ENCODE measurements at places on chromosomes 6 and 20.

- no peak for DNase-seq
Observed at GRCh38 chr6:89007209-89008000, 44.0 kb upstream of the RNGTT start.

- no peak for DNase-seq
Observed at GRCh38 chr6:4415549-4415948, 280.2 kb upstream of the ECI2 start.

DNA sequence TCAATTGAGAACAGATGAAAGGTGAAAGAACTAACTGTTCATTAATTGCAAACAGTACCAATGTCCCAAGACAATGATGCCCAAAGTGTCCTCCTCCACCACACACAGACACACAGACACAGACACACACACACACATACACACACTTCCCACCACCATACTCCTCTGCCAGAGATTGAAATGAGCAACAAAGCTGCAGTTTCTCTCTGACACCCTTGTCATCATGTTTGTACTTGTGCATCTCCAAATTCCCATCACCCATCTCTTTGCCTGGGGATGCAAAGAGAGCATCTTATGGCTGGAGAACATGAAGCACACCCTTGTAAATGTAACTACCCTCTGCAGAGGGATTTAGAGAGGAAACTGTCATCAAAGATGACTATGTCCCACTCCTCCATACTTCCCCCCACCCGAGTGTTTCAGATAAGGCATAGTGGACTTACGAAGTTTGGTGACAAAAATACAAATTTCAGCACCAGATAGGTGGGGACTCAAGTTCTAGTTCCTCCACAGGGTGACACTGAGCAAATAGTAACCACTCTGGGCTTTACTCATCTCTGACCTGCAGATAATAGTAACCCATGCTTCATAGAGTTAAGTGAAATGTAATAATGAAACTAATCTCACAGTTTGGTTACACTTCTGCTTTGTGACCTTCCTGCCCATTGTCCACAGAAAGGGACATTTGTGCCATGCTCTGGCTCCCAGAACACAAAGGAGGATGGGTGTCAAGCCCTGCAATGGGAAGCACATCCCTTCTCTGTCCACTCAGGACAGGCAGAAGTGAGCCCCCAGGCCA, 8.7 kb downstream of the MAFB start:
- no peak for DNase-seq

- DNase-seq = no peak
Observed at GRCh38 chr20:62820208-62820961, 3.5 kb downstream of the COL9A3 start.

DNA sequence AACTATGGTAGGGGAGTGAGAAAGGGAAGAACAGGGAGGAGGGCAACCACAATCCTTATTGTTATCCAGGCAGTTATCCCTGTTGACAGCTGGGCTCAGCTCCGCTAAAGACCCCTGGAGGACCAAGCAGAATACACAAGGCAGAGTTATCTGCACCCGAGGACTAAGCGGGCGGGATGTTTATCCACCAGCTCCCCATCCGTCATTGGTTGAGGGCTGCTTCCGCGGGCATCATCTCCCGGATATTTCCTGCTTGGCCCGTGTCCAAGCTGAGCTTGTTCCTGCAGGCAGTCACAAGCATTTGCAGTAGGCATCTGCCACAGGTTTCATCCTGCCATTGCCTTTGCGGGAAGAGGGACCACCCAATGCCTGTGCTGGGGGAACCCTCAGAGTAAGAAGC, 102.1 kb downstream of the DLGAP4 start:
- DNase-seq = no peak

DNA sequence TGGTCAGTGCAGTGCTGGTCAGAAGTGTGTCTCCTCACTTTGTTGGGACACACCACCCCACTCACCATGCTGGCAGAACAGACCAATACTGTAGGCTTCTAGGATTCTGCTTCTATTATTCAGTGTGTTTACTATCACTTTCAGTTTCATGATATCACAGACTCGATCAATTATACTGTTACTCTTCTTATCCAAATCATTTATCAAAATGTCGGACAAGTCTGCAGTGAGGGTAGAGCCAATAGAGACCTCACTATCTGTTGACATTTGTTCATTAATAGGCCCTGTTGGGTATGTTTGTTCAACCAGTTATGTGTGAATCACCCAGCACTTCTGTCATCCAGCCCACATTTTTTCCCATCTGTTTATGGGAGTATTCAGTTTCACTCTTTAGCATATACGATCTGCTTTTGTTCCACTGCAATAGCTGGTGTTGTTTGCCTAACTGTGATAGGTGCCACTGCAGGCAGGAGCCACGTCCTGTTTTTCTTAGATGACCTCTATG, 140.1 kb downstream of the NRN1 start:
- peak; percentile 60 for DNase-seq

GRCh38 chr20:59977086-59977485, 18.9 kb downstream of the CDH26 start:
- DNase-seq = no peak

GRCh38 chr20:1293641-1294379, 27.7 kb downstream of the SNPH start:
- no peak for DNase-seq

GRCh38 chr6:145924600-145924999, 39.6 kb downstream of the SHPRH start:
- no peak for DNase-seq

GRCh38 chr6:72132851-72133250, 246.5 kb downstream of the RIMS1 start:
- no peak for DNase-seq

- DNase-seq = no peak
Observed at GRCh38 chr20:57166568-57167291, 99.7 kb downstream of the BMP7 start.

DNA sequence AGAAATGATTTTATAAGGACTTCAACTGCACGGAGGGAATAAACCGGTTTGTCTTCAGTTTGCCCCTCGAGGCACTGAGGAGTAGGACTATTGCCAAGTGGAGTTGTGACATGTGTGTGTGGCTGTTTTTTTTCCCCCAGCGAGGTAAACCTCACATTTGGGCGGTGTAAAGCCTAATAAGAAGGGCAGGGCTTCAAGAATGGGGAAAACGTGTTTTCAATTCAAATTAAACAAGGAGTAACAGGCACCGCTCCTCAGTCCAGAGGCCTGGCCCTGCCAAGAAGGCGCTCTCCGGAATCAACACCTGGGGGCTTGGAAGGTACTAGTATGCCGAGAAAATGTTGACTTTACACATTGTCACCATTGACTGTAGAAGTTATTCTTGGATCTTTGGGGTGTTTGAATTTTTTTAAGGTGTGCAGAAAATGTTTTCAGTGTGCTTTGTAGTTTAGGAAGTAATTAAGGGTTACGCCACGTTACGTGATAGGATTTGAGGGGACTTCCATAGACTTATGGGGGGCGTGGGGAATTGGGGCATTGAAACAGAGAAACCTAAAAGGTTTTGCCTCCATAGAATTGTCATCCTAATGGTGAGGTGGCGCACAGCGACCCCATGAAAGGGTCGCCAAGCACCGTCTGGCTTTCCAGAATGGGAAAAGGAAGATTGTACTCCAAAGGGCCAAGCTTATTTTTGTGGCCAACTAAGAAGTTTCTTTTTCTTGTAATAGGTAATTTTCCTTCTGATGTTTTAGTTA, 791 bp downstream of the ADGRG6 start:
- no peak for DNase-seq

DNA sequence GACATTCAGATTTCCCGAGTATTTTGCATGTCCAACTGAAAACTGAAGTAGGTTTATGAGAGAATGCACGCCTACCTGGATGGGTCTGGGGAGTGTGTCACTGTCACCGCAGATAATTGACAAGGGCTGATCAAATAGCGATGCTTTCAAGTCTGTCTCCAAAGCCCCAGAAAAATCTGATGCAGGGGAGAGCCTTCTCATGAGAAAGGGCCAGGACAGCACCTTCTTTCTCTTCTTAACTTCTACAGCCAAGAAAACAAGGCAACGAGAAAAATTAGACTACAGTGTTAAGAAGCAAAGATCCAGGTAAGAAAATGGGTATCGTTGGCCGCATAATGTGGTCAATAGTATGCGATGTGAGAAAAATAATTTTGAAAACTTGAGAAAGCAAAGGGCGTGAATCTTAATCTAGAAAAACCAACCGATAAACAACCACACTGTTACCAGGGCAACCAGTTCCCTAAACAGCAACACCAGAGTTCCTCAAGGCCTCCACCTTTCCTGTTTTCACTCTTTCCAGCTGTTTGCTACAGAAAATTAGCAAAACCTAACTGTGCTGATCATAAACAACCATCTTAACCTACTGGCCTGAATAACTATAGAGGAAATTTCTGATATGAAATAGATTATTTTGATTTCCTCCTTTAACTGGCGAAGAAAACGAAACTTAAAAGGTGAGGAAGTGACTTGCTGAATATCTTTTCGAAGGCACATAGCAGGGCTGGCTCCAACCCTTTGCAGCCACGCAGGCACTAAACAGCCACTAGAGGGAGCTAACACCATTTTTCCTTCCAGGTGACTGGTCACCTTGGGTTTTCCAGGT, 2.6 kb downstream of the TAGAP start:
- DNase-seq = peak; percentile 55

DNA sequence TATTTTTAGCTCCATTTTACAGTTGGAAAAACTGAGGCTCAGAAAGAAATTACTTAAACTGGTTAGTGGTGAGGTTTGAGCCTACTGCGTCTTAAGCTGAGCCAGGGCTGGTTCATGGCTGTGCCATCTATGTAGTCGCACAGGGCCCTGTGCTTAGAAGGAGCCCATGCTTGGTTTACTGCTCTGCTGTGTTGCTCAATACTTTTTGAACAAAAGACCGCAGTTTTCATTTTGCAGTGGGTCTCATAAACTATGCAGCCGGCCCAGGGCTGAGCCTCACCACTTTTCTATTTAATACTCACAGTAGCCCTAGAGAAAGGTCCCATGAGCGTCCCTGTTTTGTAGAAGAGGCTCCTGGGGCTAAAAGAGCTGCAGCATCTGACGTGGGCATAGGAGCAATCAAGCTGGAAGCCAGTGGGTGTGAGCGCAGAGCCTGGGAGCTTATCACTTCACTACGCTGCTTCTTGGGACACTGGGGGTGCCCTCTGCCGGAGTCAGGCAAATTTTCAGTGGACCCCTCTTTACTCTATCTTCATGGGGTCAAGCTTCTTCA, 501 bp downstream of the SIRPB2 start:
- DNase-seq = no peak

DNA sequence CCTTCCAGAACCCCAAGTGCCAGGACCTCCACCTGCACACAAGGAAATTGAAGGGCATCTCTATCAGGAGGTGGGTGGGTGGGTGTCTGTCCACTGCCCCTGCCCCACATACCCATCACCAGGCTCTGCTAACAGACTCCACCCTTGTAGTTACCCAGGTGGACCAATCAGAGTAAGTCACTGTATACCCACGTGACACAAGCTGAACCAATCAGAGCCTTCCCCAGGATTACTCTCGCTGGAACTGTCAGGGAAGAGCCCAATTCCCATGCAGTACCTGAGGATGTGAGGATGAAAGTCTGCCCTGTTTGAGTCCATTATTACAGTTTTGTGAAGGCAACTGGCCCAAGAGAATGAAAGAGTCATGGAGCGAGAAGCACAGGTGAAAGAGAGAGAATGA, 4.2 kb downstream of the OCSTAMP start:
- DNase-seq = no peak

- no peak for DNase-seq
Observed at GRCh38 chr20:8808202-8808535, 260.7 kb upstream of the PLCB4 start.

GRCh38 chr6:73451223-73452106, 632 bp downstream of the CGAS start:
- DNase-seq = peak; percentile 69

DNA sequence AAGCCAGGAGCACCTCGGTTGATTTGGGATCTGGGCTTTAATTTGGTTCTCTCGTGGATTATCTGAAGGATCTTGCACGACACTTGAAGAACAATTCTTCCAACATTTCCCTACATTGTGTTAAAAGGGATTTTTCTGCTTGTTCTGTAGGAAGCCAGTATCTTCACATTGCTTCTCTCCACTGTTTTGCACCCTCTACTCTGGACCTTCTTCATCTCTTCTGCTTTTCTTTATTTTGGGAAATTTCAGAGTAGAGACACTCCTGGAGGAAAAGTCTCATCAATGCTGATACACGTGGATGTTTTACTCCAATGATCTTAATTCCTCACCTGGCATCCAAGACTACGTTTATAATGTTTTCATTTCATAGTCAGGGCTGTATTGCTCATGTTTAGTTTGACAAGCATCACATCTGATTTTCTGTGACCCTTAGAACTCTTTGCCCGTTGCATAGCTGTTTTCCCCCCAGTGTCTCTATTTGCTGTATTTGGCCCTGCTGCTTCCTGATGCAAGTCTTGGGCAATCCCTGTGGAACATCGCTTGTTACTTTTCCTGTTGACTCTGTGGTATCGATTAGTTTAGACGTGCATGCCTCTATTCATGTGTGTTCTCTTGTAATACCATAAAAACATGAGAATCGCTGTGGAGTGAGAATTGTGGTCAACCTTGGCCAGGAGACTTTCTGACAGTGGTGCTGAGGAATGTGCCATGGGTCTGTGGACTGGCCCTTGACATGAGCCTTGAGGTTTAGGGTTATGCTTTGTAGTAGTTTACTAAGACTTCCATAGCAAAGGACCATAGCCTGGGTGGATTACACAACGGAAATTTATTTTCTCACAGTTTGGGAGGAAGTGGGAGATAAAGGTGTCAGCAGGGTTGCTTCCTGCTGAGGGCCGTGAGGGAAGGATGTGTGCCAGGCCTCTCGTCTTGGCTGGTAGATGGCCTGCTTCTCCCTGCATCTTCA, 12.5 kb downstream of the PLCB1 start:
- no peak for DNase-seq

GRCh38 chr20:54069501-54069971, 858 bp downstream of the BCAS1 start:
- DNase-seq = no peak

- DNase-seq = no peak
Observed at GRCh38 chr6:162750776-162751175, 23.0 kb downstream of the PACRG start.

GRCh38 chr20:5658912-5659345, 91.3 kb upstream of the SHLD1 start:
- DNase-seq = no peak

DNA sequence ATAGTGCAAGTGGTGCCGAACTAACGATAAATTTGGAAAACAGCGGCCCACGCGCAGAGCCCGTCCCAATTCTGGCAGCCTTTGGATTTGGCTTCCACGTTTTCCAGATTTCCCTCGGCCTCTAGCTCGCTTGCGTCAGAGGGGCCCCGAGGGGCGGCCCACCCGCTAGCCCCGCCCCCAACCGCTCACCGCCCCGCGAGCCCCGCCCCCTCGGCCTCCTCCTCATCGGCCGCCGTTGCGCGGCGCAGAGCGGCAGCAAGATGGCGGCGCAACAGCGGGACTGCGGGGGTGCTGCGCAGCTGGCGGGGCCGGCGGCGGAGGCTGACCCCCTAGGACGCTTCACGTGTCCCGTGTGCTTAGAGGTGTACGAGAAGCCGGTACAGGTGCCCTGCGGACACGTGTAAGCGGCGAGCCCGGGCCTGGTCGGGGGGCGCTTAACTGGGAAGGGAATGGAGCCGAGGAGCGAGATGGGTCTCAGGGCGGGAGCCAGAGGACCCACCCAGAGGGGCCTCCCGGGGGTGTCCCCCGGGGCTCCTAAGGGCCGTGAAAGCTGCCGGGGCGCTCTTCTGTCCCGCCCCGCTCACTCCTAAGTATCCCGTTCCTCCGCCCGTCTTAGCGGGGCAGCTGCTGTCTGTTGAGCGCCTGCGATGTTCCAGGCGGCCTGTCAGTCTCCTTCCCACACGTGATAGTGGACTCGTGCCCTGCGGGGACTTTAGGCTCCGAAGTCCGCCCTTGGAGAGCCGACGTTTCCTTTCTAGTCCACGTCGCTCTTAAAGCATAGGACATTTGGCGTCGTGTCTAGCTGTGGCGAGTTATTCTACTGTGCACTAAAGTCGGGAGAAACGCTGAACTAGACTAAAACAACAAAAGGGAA, at the start of gene RNF114:
TSS of gene RNF114 (plus strand) at position 245 of the 874 bp plus-strand sequence. CDS start at position 261, 16 bp downstream.
- peak; percentile 92 for DNase-seq
